ENCODE measurements at places on chromosomes 16 and 17.

- DNase-seq: no peak
Observed at GRCh38 chr16:66342294-66342900, 24.1 kb upstream of the CDH5 start.

GRCh38 chr16:53666786-53667415 is 36.8 kb downstream of the RPGRIP1L start:
- no peak for DNase-seq

GRCh38 chr16:12569061-12569460 is 234.6 kb downstream of the CPPED1 start:
- no peak for DNase-seq

- no peak for DNase-seq
Observed at GRCh38 chr16:25413975-25414374, 156.3 kb upstream of the ZKSCAN2 start.

GRCh38 chr16:56425439-56425832 is at the start of gene AMFR:
Gene AMFR, minus strand, starts transcription at chr16:56425545. Its CDS starts 218 bp downstream, at chr16:56425327.
- DNase-seq: peak; percentile 66

GRCh38 chr17:2704890-2705248 is 6.7 kb downstream of the CLUH start:
- no peak for DNase-seq

DNA sequence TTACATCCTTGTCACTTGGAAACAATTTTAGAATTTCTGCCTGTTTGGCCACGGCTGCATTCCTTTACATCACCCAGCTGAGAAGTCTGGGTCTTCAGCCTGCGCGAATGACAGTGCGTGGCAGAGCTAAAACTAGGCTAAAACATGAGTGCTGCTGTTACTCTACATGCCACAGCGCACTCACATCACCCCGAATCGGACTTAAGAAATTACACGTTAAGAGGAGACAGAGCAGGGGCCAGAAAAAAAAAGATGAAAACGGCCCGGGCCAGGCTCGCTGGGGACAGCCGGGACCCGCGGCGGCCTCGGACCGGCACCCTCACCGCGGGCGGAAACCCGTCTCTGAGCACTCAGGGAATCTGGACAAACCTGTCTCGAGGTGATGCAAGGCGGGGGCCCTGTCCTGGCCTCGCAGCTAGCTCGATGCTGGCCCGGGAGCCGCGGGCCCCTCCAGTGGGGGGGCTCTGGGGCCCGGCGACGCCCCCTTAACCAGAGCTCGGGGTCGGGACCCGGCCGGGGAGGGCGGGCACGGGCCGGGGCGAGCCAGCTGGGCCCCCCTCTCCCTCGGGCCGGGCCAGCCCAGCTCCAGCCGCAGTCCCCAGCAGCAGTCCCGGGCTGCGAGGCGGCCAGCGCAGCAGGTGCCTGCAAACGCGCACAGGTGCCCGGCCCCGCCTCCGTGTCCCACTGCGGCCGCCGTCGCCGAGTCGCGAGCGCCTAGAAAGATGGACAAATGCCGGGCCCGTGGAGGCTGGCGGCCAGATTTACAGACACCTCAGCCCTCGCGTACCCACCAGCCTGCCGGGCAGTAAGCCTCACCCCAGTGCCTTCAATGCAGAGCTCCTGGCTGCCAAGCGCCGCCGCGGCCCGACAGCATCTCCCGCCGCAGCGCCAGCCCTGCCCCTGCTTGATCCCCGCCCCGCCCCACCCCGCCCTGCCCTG is at the start of gene AKTIP:
Gene AKTIP (minus strand): TSS at position 879 of the 939 bp plus-strand sequence. CDS start 2,950 bp downstream, outside the sequence.
- DNase-seq: peak; percentile 35

- no peak for DNase-seq
Observed at GRCh38 chr17:76131692-76132573, 9.1 kb downstream of the FOXJ1 start.

GRCh38 chr16:49890876-49891275 is 35.0 kb upstream of the ZNF423 start:
- DNase-seq: no peak

DNA sequence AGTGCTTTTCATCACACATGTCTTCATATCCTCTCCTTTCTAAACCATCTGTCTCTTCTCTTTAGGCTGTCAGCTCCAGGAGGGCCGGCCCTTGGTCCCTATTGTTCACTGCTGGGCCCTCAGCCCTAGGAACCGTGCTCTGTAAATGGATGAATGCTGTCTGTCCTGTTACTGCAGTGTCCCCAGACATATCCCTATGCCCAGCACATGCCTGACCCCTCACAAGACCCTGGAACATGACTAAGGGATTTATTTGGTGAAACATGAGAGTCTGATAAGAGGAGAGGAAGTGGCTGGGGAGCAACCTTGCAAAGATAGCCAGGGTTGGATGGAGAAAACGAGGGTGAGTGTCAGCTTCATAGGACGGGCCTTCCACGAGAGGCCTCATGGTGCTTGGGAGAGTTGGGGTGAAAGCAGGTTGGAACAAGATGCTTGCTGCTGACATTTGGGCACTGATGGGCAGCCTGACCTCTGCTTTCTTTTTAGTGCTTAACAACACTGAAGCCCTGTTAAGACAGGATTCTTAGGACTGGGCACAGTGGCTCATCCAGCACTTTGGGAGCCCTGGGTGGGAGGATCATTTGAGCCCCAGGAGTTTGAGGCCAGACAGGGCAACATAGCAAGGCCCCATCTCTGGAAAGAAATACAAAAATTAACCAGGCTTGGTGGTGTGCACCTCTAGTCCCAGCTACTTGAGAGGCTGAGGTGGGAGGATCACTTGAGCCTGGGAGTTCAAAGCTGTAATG is 39.0 kb downstream of the ABCC1 start:
- no peak for DNase-seq

GRCh38 chr17:74555427-74555940 is 9.6 kb upstream of the CD300C start:
- DNase-seq: no peak

- peak; percentile 40 for DNase-seq
Observed at GRCh38 chr17:313911-314613, 38.5 kb downstream of the RPH3AL start.

GRCh38 chr16:78060809-78061208 is 38.5 kb downstream of the CLEC3A start:
- DNase-seq: no peak

DNA sequence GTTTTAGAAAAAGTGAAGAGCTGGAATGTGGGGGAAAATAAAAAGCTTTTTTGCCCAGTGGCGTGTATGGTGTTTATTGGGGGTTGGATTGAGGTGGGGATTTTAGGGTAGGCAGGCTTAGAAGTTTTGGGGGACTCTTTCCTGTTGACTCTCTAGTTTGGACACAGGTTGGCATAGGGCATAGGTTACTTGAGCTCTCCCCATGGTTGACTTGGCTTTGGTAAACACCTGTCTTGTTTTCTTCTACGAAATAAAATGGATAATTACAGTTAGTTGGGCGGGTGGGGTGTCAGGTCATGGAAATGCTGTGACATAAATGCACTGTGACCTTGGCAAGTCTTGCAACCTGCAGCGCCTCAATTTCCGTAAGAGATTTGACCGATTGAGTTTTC is 680 bp upstream of the TAOK2 start:
- no peak for DNase-seq

GRCh38 chr17:54968988-54969332 is 395 bp downstream of the STXBP4 start:
- DNase-seq: no peak

- no peak for DNase-seq
Observed at GRCh38 chr17:11486101-11486867, 112.0 kb upstream of the DNAH9 start.

DNA sequence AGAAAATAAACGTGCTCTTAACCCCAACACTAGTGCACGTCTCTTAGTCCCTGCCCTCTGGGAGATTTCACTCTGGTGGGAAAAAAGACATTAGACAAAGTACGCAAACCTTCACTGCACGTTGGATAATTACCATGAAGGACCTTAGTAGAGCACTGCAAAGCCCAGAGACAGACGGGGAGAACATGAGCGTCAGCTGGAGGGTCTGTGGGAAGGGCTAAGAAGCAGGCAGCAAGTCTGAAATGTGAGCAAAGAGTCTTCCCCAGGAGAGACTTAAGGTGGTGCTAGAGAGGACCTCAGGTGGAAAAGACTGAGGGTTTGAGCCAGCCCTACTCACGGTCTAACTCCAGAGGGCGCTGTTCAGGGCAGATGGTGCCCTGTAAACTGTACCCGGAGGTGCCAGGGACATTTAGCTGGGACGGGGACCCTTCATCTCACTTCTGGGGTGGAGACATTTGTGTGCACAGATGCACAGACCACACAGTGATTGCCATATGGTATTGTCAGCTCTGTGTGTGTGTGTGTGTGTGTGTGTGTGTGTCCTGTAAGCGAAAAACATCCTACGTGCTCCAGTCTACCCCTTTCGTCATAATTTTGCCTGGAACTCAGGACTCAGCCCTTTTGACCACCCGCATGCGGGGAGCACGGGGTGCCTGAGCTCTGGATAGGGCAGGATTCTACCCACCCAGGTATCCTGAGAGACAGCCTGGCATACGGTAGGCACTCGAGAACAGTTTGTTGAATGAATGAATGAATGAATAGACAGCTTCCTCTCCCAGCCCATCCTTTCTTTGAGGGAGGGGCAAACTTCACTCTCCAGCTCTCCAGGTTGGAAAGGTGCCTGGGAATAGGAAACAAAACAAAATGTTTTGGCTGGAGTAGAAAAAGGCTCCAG is 10.1 kb upstream of the STAC2 start:
- peak; percentile 62 for DNase-seq

DNA sequence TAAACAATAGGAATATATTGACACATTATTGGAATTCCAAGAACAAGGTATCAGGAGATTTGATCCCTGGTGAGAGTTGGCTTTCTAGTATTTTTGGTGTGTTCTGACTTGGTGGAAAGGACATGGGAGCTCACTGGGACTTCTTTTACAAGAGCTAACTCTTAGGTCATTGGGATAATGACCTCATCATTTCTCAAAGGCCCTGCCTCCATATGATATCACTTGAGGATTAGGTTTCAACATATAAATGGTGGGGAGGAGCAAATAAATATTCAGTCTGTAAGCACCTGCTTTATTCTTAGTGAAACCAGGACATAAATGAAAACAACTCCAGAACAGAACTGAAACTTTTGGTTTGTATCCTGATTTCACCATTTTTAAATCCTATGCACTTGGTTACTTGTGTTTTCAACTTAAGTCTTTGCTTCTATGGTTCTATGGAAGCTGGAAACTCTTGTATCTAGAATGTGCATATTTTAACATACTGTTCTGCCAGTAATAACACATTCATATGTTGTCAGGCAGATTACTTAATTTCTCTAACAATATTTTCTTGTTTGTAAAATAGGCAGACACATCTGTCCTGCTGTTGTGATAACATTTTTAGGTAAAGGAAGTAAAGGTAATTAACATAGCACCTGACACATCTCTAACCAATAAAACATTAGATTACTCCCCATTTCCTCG is 1527.7 kb upstream of the CDH8 start:
- DNase-seq: no peak

GRCh38 chr17:47660064-47660492 is 10.4 kb downstream of the KPNB1 start:
- no peak for DNase-seq

GRCh38 chr16:47571049-47571448 is 109.9 kb downstream of the PHKB start:
- no peak for DNase-seq

- peak; percentile 73 for DNase-seq
Observed at GRCh38 chr16:57041182-57042156, 50.9 kb upstream of the CPNE2 start.

- no peak for DNase-seq
Observed at GRCh38 chr17:64951877-64952276, 32.6 kb upstream of the LRRC37A3 start.

- DNase-seq: no peak
Observed at GRCh38 chr17:76268991-76269981, 4.1 kb downstream of the UBALD2 start.

DNA sequence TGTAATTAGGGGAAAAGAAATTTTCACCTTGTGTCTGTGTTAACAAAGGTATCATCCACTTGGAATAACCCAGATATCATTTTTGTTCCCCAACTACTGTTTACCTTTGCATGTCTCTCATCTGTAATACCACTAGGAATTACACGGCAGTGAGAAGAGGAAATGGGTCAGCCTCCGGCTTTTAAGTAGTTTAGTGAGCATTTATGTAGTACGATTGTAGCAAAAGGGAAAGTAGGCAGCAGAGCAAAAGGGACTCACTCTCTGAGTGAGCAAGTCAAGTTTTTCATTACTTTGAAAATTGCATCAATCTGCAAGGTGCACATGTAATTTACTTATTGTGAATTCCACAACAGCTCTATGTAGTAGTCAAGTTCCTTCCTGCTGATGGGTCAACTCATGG is 11.2 kb downstream of the PHF12 start:
- DNase-seq: no peak

- DNase-seq: no peak
Observed at GRCh38 chr16:23114131-23114904, 34.9 kb downstream of the USP31 start.

DNA sequence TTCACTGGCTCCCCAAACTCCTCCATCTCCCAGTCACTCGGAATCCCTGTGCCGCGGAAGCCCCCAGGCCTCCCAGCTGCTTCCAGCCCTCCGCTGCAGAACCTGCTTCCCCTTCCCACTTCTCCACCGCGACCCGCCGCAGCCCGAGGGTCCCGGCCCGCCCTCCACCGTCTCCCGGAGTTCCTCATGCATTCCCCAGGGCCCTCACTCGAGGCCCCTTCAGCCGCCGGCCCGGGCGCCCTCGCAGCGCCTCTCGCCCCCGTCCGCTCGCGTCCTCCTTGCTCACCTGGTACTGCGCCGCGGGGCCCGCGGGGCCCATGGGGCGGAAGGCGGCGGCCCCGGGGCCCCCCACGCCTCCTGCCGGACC is 329 bp downstream of the SMARCD2 start:
- no peak for DNase-seq

DNA sequence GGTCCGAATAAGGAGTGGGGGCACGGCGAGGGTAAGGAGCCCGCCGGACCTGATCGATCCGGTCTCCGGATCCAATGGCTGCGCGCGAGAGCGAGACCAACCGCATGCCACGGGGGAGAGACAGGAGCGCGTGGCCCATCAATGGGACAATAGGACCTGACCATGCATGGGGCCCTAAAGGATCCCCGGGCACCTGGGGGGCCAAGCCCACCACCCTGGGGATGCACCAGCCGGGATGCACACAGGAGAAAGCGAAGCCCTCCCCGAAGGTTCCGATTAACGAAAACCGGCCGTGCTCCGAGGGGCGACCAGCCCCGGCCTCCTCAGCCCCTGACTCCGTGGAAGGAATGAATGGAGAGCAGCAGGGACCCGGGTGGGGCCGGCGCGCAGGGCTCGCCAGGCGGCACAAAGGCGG is 525 bp downstream of the JPT1 start:
- DNase-seq: peak; percentile 14

DNA sequence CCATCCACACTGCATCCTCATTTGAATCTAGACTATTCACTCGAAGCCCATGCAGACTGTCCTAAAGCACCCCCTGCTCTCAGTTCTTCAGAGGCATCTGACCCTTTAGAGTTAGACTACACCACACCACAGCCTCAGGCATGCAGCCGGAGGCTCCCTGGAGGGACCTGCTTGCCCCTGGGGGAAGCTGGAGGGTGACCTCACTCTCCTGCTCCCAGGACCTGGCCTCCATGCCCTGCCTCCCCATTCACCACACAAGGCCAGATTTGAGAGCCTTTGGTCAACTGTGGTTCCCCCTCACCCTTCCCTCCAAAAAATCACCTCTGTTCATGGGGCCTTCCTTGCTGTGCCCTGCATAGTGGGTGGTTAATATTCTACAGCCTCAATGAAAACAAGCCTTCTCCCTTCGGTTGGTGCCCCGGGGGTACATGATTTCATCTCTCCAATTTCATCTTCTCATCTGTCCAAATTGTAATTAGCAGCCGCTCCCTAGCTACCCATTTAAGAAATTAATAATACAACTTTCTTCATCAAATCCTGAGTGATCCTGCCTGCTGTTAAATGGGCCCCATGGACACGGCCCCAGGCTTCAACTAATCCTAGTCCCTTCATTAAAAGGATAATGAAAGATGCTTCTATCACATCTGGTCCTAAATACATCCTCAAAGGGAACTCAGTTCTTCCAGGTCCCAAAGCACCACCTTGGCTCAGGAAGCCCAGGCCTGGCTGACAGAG is 24.4 kb downstream of the ABCC12 start:
- no peak for DNase-seq
